ENCODE measurements at places on chromosomes 16 and 17. TPM values are rescaled to one million over a fixed set of nuclear protein-coding genes. Genes with fewer than 3 reads are reported as not detected.

DNA sequence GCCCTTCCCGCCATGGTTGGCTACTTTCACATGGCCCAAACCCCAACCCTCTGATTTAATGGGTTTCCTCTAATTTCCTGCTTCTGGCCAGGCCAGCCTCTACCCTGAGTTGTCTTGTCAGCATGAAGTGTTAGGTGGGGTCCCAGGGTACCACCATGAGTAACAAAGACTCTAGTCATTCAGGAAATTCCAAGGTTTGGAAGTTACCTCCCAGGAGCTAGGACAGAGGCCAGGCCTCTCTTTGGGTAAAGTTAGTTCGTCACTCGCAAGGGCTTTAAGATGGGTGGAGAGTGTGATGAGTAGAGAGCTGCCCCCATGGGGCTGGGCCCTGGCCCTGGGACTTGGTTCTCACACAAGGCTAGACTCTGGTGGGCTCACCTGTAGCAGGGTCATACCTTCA lies 54.6 kb downstream of the PLD6 start:
- no peak for DNase-seq

GRCh38 chr17:40437095-40437732 lies 6.0 kb upstream of the IGFBP4 start:
- DNase-seq = peak; percentile 61

DNA sequence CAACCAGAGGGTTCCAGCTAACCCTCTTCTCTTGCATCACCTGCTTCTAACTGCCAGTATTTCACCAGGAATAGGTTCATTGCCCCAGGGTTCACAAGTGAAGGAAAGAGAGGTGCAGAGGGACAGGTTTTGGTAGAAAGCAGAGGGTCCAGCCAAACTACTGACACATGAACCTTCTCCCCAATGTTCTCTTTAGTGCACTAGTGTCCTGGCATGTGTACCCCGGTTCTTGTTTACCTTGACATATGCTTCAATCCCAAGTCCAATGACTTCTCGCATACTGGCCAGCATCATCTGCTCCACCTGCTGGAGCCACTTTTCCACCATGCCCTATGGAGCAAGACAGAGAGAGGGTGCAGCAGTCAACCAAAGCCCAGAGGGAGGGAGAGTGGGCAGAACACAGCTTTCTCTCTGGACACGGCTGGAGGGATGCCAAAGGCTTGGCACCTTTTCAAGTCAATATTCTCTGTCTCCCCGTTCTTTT lies 90.6 kb downstream of the DNAH3 start:
- DNase-seq = no peak

- no peak for DNase-seq
Observed at GRCh38 chr17:6914711-6915110, 81.1 kb upstream of the ALOX12 start.

- DNase-seq = no peak
Observed at GRCh38 chr17:17093764-17094163, 51.5 kb downstream of the MPRIP start.

GRCh38 chr17:40167685-40168261 lies 9.5 kb upstream of the RAPGEFL1 start:
- no peak for DNase-seq

DNA sequence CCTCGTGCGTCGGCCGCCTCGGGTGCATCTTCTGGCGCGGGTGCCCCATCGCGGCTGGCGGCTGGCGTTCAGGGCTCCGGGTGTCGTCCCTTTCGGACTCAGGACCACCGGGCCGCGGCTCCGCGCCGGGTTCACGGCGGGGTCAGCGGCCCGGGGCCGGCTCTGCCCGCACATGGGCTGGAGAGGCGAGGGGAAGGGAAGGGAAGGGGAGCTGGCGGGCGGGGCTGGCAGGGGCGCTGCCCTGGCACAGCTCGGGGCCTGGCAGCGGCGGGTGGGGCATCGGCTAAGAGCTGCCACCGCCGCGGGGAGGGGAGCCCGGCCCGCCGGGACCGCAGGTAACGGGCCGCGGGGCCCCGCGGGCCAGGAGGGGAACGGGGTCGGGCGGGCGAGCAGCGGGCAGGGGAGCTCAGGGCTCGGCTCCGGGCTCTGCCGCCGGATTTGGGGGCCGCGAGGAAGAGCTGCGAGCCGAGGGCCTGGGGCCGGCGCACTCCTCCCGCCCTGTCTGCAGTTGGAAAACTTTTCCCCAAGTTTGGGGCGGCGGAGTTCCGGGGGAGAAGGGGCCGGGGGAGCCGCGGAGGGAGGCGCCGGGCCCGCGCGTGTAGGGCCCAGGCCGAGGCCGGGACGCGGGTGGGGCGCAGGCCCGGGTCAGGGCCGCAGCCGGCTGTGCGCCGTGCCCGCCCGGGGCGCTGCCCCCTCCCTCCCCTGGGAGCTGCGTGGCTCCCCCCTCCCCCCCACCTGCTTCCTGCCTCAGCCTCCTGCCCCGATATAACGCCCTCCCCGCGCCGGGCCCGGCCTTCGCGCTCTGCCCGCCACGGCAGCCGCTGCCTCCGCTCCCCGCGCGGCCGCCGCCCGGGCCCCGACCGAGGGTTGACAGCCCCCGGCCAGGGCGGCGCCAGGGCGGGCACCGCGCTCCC lies 646 bp downstream of the HIC1 start:
- no peak for DNase-seq

DNA sequence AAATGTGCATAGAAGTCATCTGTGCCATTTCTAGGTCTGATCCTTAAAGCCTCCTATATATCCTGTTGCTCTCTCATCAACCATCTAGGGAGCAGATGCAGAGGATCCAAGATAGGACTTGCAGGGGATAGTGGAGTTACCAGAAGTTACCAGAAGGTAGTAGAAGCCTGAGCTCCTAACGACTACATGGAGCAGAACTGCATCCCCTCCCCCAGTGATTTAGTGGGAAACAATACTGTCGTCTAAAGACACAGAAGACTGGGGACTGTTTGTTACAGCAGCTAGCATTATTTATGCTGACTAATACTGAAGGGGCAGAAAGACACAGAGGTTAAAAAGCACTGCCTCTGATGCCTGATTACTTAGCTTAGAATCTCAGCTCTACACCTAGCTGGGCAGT lies 15.8 kb downstream of the GP2 start:
- no peak for DNase-seq

DNA sequence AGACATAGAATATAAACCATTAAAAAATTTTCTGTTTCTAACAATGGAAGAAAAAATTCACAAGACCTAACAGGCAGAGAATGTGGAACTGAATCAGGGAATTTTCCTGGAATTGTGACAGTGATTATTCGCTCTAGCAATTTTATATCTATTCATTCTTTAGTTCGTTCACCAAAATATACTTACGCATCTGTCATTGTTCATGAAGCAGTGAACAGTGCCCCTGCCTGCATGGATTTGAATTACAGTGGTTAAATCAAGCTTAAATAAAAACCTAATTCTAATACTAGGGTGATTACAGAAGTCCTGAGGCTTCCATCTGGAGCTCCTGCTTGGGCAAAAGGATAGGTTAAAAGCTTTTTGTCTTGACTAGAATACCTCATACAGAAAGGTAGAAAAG lies 48.6 kb downstream of the ABCA8 start:
- DNase-seq = no peak

DNA sequence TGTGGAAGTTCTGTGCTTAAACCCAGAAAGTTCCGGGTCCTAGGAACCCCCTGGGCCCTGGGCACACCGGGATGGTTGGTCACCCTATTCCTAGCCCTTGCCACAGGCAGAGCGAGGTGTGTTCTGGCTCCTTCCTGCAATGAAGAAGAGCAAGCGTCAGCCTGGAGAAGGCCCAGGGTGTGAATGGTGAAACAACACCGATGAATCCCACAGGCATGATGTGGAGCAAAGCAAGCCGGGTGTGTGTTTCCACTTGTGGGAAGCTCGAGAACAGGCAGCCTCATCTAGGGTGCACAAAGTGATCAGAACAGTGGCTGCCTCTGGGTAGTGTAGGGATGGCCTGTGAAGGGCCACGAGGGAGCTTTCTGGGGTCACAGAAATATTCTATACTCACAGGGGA lies 13.8 kb downstream of the KCNG4 start:
- DNase-seq = no peak

GRCh38 chr17:17787568-17787967 lies 49.2 kb downstream of the SREBF1 start:
- no peak for DNase-seq

DNA sequence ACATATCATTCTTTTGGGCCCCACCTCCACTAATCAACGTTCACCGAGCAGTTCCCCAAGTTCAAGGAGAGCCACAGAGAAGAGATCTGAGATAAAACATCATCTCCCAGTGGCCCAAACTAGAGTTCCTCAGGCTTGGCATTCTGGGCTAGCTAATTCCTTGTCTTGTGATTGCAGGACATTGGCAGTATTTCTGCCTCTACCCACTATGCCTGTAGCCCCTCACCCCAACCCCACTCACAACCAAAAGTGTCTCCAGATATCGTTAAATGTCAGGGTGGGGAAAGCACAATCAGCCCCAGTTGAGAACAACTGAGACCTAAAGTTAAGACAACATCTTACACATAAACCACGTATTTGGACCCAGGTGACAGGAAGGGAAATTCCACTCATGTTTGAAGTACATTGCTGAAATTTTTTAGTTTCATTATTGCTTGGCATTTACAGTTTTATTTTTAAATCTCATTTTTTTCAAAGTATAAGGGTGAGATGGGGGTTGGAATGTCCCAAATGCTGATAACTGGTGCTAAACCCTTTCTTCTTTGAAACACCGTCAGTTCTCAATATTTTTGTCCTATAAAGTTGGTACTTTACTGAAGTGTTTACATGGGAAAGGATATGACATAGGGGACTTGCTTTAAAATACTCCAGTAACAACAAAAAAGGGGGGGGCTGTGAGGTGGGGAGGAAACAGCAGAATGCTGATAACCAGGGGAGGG lies 13.6 kb downstream of the ZC3H7A start:
- peak; percentile 18 for DNase-seq

Gene ASB16
- not detected for total RNA-seq
